ENCODE measurements at places on chromosomes 7 and 10.

DNA sequence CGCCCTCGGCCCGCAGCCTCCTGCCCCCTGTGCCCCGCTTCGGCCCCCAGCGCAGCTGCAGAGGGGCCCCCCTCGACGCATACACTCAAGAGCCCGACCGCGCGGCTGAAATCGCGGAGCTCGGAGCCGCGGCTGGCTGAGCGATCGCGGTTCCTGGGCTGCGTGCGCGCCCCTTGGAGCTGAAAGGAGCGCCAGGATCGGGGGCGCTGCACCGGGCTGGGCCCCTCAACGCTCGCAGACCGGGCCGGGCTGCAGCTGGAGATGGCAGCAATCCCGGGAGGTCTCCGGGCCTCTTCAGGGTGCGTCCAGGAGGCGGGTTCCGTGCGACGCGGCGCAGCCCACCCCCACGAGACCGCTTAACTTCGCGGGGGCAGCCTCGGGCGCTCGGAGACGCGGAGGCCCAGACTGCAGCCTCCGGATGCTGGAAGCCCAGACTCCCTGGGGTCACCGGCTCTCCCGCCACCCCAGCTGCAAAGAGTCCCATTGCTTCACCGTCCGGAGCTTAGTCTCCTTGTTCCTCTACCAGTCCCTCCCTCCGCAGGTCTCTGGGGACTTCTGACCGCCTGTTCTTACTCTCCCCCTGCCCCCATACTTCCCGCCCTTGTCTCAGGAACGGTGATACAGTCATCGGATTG lies 73.0 kb upstream of the LRRC4 start:
- no peak for DNase-seq

DNA sequence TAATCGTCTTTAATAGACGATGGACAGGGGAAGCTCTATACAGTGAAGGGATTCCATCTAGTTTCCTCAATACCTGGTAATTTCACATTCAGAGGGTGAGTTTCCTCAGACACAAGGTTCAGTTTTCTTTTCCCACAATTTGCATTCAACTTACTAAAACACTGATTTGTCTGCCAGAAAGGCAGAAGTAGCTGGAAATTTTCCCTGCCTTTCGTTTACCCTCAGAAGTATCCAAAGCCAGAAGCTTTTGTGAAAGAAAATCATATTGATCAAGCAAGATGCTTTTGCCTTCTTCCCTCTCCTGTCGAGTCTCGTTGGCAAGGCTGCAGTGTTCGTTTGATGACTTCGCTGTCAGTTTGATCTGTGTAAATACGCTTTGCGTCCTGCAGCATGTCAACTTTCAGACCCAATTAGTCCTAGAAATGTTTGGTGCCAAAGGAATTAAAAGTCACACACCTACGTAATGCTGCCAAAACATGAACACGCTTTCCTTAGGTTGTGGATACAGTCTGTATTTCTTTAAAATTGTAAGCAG lies 631.9 kb upstream of the FOXK1 start:
- DNase-seq, result no peak

- DNase-seq, result no peak
Measured at GRCh38 chr7:41579961-41580935, 122.6 kb downstream of the INHBA start.

DNA sequence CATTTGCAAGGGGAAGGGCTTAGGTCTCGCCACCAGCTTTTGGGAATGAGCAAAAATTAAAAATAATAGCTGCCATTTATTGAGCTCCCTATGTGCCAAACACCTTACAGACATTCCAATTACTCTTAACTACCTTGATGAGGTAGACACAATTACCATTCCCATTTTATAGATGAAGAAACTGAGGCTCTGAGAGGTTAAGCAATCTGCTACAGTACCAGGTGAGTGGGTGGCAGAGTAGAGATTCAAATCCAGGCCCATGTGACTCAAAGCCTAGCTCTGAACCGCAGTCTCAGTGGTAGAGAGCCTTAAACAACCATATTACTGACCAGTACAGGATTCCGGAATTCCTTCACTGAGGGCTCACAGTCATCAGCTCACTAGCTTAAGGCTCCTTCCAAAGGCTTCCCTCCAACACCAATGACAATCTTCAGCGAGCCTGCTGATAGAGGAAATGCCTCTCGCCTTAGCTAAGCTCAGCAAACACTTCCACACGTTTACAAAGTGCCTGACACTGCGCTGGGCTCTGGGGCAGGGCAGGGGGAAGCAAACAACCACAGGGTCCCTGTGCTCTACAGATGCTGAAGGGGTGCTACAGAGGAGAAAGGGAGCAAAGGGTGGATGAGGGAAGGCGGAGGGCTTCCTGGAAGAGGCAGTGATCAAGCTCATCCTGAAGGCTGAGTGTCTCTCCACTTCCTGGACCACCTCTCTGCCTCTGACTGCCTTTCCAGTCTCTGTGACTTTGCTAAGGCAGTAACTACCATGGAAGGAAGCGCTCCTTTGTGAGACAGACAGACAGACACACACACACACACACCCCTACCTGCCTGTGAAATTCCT lies 7.4 kb downstream of the LRRC20 start:
- no peak for DNase-seq

- no peak for DNase-seq
Measured at GRCh38 chr7:2037808-2038522, 194.8 kb downstream of the MAD1L1 start.

DNA sequence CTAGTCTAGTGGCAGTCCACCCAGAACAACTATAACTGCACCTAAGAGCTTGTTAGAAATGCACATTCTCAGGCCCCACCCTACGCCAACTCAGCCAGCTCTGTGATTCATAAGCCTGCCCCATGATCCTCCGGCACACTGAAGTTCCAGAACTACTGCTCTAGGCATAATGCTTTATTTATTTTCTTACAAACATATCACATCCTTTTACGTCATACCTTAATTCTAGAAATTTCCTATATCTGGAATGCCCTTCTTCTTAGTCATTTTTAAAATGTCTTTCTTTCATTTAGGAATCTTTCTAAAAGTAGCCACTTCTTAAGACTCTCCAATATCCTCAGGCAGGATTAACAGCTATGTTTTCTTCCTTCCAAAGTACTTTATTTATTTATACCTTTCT lies 480.1 kb downstream of the INHBA start:
- no peak for DNase-seq

GRCh38 chr7:21108182-21108581 lies 319.7 kb upstream of the SP4 start:
- no peak for DNase-seq

DNA sequence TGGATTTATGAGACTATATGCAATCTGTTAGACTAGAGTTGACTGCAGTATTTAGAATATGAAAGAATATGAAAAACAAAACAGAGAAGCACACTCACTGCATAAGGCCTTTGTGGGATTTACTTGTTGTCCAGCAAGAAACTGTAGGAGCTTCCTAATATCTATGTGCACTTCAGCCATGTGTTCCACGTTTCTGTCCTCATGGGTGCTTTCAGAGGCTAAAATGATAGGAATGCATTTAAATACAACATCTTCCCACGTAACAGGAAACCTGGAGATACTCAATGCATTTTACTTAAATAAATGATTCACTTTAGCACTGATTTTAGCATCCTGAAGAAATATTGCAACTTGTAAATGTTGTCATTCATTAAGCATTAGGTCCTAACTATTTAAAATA lies 11.7 kb downstream of the HUS1 start:
- no peak for DNase-seq

GRCh38 chr10:73886085-73886529 lies 11.8 kb upstream of the CAMK2G start:
- peak; percentile 45 for DNase-seq

DNA sequence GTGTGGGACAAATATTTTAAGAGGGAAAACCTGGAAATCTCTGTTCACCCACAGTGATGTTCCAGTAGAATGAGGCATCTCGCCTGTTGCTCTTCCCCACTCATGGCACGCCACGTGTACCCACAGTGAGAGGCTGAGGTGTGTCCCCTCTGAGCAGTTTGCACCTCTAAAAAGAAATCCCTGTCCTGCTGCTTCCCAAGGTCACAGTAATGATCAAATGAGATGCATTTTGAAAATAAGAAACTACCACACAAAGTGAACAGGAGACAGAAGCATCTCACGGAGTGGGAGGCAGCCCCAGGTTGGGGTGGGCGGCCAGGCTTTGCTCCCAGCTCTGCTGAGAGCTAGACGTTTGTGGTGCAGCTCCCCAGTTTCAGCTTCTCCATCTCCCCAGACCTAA lies 12.4 kb upstream of the ZNF777 start:
- DNase-seq, result no peak

DNA sequence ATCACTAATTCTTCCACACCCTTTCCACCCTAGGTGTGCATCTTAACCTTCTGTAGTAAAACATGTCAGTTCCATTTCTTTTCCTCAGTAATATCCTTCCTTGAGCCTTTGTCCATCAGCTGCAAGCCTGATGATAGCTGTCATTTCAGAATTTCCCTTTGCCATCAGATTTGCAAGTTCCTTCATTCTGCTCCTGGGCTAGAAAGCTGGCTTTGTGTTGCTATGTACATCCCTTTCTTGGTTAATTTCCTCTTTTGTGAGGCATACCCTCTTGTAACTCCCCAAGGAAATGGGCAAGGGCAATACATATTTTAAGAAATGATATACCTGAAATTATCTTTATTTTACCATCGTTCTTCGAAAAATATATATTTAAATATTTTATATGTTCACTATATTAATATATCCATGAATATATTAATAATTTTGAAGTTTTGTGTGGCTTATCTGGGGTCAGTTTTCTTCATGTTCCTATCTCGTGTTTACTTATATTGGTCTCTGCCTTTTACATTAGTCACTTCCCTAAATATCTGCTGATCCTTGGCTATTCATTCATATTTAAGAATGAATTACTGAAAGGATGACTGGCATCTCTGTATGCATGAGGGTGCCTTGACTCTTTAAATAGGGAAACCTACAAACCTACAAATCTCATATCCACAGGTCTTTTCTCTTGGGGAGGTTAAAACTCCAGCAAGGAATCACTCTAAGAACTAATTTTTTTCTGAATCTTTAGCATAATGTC lies 143.8 kb downstream of the ZNF22 start:
- no peak for DNase-seq

DNA sequence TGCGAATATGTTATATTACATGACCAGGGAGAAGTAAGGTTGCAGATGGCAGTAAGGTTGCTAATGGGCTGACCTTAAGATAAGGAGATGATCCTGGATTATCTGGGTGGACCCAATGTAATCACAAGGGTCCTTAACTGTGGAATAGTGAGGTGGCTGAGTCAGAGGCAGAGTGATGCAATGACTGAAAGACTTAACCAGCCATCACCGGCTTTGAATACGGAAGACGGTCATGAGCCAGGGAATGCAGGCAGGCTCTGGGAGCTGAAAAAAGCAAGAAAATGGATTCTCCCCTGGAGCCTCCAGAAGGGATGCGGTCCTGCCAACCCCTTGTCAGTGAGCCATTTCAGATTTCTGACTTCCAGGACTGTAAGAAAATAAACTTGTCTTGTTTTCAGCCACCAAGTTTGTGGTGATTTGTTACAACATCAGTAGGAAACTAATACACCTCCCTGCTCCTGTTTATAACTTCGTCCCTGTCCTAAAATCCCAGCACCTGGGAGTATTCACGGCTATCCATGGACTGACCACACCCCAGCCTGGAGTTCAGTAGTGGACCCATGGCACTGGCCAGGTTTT lies 4.6 kb upstream of the C10orf95 start:
- no peak for DNase-seq

DNA sequence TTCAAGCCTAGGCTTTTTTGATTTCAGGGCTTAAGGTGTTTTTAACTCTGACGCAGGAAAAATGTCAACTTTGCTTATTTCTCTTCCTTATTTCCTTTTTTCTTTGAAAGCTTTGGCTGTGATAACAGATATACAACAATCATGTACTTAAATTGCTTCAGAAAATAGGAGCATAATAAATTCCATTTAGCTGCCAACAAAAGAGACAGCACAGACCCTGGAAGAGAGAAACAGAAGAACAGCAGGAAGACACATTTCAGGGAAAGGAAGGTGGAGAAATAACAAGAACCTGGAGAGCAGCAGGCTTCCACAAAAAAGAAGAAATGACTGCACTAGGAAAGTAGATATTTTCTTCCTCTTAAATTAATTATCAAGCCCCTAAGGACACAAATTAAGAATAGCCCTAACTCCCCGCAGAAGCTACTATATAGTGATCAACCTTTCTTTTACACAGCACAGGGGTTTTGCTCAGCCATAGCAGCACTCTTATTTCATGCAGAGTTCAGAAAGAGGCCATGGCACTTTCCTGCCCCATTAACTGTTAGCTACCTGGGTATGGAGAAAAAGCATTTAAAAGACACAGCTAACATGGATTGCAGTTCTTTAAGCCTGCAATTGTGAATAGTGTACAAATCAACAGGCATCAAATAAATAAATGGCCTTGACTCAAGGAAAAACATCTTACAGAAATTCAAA lies 61.5 kb downstream of the IQUB start:
- DNase-seq, result no peak

DNA sequence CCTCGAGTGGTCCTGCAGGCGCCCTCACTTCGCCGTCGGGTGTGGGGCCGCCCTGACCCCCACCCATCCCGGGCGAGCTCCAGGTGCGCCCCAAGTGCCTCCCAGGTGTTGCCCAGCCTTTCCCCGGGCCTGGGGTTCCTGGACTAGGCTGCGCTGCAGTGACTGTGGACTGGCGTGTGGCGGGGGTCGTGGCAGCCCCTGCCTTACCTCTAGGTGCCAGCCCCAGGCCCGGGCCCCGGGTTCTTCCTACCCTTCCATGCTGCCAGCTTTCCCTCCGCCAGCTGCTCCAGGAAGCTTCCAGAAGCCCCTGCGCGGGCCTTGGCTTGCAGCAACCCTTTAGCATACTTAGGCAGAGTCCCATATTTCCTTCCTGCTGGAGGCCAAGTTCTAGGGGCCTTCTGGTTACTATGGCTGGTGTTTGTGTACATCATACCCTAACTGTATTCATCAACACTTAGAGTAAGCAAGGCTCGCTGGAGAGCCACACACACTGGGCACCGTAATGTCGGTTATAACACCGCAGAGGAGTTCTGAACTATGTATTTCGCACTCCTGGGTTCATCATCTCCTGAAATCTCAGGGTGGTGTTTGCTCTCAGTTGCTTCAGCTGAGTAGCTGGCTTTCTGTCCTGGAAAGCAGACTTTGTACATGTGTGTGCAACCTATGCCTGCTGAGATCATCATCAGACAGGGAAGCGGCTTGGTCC lies 471 bp downstream of the MGMT start:
- no peak for DNase-seq

DNA sequence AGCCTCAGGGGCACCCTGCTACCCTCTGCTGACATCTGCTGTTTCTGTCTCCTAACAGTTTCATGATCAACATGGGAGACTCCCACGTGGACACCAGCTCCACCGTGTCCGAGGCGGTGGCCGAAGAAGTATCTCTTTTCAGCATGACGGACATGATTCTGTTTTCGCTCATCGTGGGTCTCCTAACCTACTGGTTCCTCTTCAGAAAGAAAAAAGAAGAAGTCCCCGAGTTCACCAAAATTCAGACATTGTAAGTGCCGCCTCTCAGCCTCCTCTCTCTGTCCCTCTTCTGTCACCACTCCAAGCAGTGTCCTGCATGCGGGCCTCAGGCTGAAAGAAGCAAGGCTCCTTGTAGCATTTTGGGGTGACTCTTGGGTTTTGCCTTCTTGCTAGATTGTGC lies 39.0 kb downstream of the POR start:
- DNase-seq, result no peak

DNA sequence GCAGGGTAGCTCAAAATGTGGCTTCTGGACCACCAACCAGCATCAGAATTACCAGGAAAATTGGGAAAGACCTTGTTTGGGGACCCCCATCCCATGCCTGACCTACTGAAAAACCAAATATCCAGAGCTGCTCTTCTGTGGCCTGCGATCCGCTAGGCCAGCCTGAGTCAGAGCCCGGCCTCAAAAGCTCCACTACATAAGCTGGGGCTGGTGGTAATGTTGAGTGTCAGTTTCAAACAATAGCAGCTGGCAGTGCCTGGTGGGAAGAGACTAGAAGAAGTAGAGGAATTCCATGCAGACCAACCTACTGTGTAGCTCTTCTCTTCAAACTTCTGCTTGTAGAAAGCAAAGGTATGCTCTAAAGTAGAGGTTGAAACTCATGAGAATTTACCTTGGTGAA lies 52.0 kb downstream of the KLRG2 start:
- DNase-seq, result no peak
